ENCODE measurements at places on chromosomes 1 and 21.
A peak's percentile ranks its signal among the peaks of the same experiment; 100 is the strongest.

DNA sequence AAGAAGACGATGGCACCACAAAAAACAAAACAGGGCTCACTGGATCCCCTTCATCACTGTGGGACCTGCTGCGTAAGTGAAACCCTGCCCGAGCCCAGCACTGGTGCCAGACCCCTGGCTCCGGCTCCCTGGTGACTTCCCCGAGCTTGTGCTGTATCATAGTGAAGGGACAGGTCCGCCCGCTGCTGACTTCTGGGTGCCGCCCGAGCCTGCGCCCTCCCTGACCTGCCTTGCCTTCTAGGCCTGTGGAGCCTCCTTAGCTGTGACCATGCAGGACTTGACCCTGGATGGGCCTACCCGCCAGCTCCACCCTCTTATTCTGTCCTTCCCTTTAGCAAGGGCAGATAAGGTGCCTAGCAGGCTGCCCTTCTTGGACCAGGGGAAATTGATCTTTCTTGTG is 7.9 kb downstream of the TEX35 start:
- DNase-seq: no peak

- no peak for DNase-seq
These were observed 179.3 kb downstream of the ETS2 start for GRCh38 chr21:38984982-38985567.

- DNase-seq: no peak
These were observed 14.0 kb downstream of the POLR3GL start for GRCh38 chr1:145978471-145978853.

GRCh38 chr1:207937204-207937603 is 26.3 kb upstream of the CD34 start:
- DNase-seq: no peak

- DNase-seq: no peak
These were observed 16.6 kb upstream of the DR1 start for GRCh38 chr1:93328809-93329760.

GRCh38 chr1:193222056-193222615 is 35.7 kb upstream of the B3GALT2 start:
- no peak for DNase-seq

- no peak for DNase-seq
These were observed 16.4 kb downstream of the IFNGR2 start for GRCh38 chr21:33419538-33420123.

DNA sequence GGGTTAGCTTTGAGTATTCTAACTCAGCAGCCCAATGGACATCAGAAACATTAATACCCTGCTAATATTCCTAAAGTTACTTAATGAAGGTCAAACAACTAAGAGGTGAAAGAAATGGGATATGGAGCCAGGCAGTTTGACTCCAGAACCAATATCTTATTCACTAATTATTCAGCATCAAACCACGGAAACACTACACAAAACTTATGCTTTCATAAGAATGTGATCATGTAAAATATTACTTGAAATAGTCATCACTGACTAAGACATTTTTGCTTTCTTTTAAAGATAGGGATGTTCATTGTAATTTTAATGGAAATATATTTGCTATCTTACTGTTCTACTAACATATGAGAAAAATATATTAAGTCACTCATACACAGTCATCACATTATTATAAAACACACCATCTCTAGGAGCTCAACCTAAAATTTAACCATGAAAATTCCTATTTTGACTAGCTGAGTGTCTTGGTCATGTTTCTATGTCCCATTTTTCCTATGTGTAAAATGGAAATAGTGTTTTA is 240.9 kb downstream of the KCTD3 start:
- DNase-seq: no peak

- no peak for DNase-seq
These were observed 42.5 kb upstream of the C1orf174 start for GRCh38 chr1:3942416-3943122.

DNA sequence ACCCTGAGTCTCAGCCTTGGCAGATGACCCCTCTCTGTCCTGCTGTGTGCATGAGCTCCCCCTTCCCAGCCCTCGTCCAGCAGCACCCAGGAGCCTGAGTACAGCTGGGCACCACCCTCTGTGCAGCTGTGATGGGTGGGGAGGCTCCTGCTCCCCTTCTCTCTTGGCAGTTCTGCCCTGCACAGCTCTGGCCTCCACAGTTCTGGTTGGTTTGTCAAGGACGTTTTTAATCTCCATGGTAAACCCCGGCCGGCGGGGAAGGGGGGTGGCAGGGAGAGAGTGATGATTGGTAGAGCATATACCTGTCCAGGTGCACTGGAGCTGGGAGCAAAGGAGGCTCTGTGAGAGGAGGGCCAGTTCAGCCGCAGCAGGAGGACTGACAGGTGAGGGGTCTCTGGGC is at the start of gene CLCNKA:
Gene CLCNKA, plus strand, starts transcription at position 356 of the 400 bp plus-strand sequence. CDS start 584 bp downstream, outside the sequence.
- DNase-seq: no peak

- DNase-seq: no peak
These were observed 1.6 kb downstream of the CD247 start for GRCh38 chr1:167516404-167517388.

DNA sequence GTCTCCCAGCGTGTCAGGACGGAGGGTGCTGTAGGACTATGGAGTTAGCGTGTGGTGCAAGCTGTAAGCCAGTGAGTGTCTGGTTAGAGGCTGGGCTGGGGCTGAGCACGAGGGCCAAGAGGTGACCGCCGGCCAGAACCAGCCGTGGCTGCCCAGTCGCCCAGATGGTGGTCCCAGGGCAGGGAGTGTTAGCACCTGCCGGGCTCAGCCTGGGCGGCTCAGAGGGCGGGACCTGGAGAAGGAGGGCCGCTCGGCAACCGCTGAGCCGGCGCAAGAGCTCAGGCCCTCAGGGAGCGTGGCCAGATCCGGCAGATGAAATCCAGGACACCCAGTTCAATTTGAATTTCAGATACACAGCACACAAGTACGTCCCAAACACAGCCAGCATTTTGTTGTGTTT is 87.9 kb downstream of the PRDM16 start:
- DNase-seq: no peak

DNA sequence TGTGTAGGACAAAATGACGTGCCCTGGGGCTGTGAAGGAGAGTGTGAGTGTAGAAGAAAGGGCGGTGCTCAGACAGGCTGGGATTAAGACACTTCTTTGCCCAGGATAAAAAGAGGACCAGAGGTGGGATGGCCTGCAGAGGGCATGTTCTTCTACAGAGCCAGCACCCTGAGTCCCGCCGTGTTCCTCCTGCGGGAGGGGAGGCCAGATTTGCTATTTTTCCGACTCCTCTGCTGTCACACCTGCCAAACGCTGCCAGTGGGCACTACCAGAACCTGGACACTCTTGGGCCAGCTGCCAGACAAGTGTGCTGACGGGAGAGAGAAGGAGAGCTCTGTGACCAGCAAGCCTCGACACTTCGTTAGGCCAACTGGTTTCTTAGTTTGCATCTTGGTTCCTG is 206.4 kb downstream of the PLD5 start:
- no peak for DNase-seq

DNA sequence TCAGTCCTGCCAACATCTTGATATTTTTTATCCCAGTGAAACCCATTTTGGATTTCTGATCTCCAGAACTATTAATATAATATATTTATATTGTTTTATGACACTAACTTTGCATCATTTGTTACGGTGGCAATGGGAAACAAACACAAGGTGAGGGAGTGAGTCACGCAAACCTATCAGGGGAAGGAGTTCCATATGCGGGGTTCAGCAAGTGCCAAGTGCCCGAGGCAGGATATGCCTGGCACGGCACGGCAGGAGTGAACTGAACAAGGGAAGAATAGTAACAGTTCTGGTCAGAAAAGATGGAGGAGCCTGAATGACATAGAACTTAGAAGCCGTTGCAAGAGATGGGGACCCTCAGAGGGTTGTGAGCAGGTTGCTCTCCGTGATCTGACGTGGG is 7.7 kb upstream of the IL10RB start:
- DNase-seq: no peak

DNA sequence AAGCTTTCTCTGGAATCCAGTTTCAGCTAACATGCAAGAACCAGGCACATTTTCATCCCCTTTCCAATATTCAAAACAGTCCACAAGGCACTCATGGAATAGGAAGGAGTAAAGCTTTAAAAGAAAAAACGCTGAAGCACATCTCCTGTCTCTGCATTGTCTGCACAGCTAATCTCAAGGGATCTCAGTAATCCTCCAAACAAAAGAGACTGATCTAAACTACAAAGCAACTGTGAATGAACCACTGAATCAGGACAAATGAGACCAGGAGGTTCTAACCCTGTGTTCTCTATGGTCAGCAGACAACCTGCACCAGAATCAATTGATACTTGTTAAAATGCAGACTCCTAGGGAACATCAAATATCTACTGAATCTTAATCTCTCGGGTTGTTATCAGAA is 399.0 kb downstream of the HHAT start:
- no peak for DNase-seq

GRCh38 chr21:21722731-21723130 is 724.5 kb downstream of the NCAM2 start:
- no peak for DNase-seq

GRCh38 chr1:181768930-181769280 is 285.6 kb downstream of the CACNA1E start:
- DNase-seq: no peak

DNA sequence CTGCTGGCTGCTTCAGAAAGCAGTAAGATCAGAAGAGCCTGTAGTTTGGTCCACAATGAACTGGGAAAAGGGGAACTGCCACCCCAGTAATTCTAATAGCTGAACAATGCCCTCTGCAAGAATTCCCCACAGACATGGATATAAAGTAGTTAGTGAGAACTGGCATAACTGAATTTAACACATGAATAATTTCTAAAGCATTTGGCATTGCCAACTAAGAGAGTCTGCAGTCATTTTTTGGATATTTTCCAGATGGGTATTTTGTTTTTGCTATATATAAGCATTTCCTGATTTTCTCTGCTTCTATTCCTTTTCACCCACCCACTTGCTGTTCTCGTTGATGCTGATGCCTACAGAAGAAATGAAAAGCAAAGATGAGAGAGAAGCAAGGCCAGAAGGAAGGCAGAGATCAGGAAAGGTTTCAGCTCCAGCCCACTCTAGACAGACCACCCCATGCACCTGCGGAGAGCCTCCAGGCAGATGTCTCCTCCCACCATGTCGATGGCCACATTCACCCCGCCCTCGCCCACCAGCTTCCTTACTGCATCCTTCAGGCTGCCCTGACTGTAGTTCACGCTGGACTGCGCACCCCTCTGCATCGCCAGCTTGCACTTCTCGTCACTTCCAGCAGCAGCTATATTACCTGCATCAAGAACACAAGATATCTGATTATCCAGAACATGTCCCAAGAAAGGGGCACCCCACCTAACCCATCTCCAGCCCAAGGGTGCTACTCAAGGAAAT is 55.9 kb upstream of the SEC16B start:
- DNase-seq: no peak

GRCh38 chr1:90339811-90340210 is 344.9 kb downstream of the ZNF326 start:
- no peak for DNase-seq

DNA sequence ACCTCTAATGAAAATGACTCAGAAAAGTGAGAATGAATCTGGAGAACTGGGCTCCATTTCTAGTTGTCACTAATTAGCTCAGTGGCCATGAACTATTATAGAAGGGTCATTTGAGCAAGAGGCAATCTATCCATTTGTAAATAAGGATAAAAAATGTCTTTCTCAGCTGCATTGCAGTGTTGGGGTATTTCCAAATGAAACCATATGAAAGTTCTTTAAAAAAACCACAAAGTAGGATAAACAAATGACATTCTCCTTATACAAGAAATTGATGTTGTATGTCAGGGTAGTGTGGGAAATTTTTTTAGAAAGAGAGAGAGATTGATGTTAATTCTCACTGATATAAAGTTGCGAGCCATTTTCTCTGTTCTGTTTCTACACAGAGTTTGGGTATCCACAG is 26.0 kb downstream of the FMO3 start:
- no peak for DNase-seq

- DNase-seq: no peak
These were observed 82.4 kb downstream of the ZMYM4 start for GRCh38 chr1:35350872-35351271.

DNA sequence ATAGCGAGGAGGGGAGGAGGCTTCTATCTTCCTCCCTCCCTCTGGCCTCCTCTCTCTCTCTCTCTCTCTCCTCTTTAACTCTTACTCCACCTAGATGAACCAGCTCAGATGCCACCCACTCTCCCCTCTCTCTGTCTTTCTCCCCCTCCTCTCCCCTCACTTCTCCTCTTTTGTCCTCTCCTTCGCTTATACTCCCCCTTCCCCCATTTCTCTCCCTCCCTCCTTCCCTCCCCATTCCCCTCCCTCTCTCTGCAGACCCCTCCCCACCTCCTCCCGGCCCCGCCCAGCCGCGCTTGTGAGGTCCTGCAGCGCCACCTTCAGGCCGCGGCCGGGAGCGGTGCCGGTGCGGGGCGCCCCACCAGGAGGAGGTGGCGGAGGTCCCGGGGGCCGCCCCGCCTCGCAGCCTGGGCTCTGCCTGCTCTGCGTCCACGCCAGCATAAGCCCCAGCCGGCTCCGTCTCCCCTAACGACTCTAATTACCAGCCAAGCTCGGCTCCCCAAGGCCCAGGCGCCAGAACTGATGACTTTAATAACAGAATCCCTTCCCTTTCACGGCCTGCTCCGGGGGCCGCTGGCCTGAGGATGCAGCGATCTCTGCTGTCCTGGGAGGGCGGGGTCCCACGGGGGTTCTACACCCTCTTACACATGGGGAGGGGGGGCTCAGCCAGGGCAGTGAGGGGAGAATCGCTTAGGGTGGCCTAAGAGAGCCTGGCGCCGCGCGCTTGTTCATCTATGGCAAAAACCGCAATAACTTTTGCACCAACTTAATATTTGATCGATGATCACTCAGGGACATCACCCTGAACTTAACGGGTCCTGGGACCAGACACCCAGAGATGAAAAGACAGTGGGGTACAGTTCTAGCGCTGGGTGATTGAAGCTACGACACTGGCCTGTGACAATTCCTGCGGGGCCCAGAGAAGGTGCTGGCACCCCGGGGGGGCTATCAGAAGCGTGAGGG is 637.3 kb downstream of the MATN1 start:
- peak; percentile 67 for DNase-seq

- no peak for DNase-seq
These were observed 37.3 kb downstream of the OLFML2B start for GRCh38 chr1:161986328-161986727.

DNA sequence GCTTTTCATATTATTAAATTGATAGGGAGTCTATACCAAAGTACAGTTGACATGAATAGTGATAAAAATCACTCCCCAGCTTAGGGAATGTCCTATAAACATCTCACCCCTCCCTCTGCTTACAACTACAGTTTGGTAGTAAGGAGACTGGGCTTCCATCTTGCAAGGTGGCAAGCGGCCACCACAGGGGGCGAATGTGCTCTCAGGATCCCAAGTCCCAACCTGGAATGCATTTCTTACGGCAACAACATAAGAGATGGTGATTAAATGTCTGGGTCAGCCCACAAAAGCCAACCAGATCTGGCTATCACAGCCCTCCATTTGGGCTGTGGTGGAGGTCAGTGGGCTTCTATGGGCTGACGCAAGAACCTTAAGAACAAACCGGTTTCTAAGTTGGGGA is 68.0 kb downstream of the SMYD2 start:
- no peak for DNase-seq

DNA sequence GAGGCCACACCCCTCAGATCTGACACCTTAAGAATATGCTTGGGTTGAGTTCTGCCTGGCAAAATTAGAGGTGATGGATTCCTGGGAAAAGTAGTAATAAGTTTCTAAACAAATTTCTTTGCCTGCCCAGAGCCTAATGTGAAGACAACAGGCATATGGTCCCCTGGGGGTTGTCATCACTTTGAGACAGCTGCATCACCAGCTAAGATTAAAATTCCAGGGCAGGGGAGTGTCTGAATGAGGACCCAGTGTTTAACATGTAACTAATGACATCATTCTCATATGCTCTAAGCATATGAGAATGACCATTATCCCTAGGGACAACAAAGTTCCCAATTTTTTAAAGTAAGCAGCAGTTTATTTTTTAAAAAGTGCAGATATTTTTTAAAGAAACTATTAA is 432.2 kb downstream of the PCP4 start:
- no peak for DNase-seq
